ENCODE measurements at places on chromosomes 5 and 9. TPM values are rescaled to one million over a fixed set of nuclear protein-coding genes. Genes with fewer than 3 reads are reported as not detected.

DNA sequence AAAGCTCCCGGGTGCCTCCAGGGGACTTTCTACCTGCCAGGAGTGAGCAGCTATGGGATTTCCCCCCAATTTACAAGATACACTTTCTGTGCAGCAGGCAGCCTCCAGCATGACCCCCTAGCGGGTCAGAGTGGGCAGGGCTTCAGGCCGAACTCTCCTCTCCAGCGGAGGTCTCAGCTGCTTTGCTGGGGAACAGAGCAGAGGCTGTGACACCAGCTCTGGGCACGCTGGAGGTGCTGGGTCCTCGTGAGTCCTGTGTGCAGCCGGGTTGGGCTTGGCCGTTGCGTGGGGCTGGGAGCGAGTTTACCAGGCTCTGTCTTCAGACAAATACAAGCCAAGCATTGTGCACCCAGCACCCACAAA is 2.9 kb downstream of the NRARP start:
- H3K27ac ChIP-seq = no peak overlapping the region
- DNase-seq = no peak
- no peaks in the 10 kb centered on the region for H3K36me3 ChIP-seq
- H3K27me3 ChIP-seq = peaks cover 26% of the 10 kb centered on the region

- no peak for DNase-seq
- H3K4me3 ChIP-seq = no peak overlapping the region
- peaks cover 29% of the 10 kb centered on the region for H3K36me3 ChIP-seq
- no peaks in the 10 kb centered on the region for H3K27me3 ChIP-seq
- peaks cover 83% of the 10 kb centered on the region for H3K4me1 ChIP-seq
- H3K27ac ChIP-seq = no peak overlapping the region
These were observed 12.1 kb downstream of the ADAM19 start for GRCh38 chr5:157563373-157563928.

Gene GRM6
- not detected for polyA plus RNA-seq

Gene OGN
- polyA plus RNA-seq = not detected

DNA sequence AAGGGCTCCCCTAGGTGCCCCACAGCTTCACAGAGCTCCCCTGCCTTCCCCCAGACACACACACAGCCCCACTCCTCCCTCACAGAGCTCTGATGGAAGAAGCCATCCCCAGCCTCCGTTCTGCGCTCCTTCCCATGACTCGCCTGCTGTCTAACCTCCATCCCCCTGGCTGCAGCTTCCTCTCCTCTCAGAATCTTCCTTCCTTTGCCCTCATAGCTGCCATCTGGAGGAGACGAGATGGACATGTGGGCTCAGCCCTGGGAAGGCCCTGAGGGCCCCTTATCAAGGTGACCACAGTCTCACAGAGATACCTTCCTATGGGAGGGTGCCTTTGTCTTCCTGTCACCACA is 94.3 kb downstream of the PCDH1 start:
- H3K36me3 ChIP-seq = no peaks in the 10 kb centered on the region
- no peak overlapping the region for H3K27ac ChIP-seq
- no peaks in the 10 kb centered on the region for H3K4me1 ChIP-seq
- no peak for DNase-seq
- peaks cover 8% of the 10 kb centered on the region for H3K27me3 ChIP-seq

Gene BTNL3
- polyA plus RNA-seq = not detected

DNA sequence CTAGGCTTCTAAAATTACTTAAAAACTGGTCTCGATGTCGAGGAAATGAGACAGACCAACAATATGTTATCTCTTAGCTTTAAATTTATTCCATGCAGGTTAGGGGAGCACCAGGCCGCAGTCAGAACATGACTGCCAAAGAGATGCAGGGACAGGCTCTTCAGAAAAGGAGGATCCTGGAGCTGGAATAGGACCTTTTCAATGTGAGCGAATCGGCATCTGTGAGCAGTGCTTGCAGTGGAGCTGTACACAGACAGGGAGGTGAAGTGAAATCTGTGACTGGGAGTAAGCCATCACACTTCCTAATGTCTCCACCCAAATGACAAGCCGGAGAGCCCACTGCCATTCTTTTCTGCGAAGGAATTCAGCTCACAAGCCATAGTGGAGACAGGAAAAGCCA is 78.2 kb downstream of the EFNA5 start:
- no peaks in the 10 kb centered on the region for H3K36me3 ChIP-seq
- no peak for DNase-seq
- no peaks in the 10 kb centered on the region for H3K27me3 ChIP-seq
- no peak overlapping the region for H3K27ac ChIP-seq
- no peaks in the 10 kb centered on the region for H3K4me1 ChIP-seq

Gene RASGEF1C
- not detected for polyA plus RNA-seq

GRCh38 chr9:127258606-127259471 is 5.7 kb upstream of the GARNL3 start:
- H3K4me3 ChIP-seq = no peak overlapping the region
- no peaks in the 10 kb centered on the region for H3K36me3 ChIP-seq
- no peaks in the 10 kb centered on the region for H3K4me1 ChIP-seq
- no peaks in the 10 kb centered on the region for H3K27me3 ChIP-seq

- no peaks in the 10 kb centered on the region for H3K4me1 ChIP-seq
- peaks cover 5% of the 10 kb centered on the region for H3K36me3 ChIP-seq
- H3K27ac ChIP-seq = no peak overlapping the region
- no peaks in the 10 kb centered on the region for H3K27me3 ChIP-seq
- H3K4me3 ChIP-seq = no peak overlapping the region
These were observed 25.9 kb downstream of the GALNT12 start for GRCh38 chr9:98833090-98833956.

All from CD4-positive, alpha-beta memory T cell (primary cell).